ENCODE measurements at places on chromosomes 7 and 10.

GRCh38 chr7:73606801-73607691 is 17.3 kb downstream of the MLXIPL start:
- DNase-seq, result peak; percentile 13

DNA sequence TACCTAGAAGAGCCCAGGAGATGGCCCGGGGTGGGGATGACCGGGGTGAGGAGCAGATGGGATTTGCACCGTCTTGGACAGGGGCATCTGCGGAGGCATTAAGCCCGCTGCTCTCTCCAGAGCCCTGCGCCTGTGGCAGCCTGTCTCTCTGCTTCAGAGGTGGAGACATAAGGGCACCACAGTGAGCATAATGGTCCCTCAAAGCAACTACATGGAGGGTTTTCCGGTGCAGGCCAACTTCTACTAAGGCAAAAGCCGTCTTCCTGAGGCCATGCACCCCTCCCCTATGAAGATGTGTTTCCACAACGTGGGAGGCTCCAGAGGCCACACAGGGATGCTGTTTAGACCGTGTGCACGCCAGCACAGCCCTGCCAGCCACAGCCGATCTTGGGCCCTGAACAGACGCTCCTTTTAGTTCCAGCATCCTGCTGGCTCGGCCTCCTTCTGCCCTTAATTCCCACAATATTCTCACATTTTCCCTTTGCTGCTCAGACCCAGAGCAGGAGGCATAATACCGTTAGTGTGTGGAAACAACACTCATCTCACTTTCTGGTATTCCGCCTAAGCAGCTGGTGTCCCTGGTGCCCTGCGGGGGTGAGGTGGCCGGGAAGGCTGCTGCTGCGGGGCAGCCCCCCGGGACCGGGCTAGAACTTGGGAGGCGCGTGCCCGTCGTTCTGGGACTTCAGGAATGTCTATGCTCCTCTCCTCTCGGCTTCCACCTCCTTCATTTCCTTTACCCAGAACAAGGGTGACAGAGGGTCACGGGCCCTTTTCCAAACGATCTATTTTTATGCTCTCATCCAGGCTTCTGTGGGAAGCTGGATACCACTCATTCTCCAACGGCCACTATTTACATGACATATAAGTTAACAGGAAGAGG is 266.9 kb downstream of the TNS3 start:
- DNase-seq, result no peak

DNA sequence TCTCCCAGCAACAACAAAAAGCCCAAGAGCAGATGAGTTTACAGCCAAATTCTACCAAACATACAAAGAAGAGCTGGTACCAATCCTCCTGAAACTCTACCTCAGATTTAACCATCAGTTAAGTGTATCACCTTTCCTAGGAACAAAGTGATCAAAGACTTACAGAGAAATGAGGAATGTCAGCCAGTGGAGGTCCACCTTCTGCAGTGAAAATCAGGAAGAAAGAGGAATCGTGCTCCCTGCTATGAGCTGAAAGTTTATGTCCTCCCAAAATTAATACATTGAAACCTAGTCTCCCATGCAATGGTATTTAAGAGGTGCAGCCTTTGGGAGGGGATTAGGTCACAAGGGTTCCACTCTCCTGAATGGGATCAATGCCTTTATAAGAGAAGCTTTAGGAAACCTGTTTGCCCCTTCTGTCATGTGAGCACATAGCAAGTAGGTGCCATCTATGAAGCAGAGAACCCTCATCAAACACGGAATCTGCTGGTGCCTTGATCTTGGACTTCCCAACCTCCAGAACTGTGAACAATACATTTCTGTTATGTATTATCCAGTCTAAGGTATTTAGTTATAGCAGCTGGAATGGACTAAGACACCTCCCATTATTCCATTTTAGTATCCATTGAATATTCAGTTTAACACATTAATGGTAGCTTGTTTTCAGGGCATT is 139.0 kb upstream of the FZD8 start:
- DNase-seq, result no peak

DNA sequence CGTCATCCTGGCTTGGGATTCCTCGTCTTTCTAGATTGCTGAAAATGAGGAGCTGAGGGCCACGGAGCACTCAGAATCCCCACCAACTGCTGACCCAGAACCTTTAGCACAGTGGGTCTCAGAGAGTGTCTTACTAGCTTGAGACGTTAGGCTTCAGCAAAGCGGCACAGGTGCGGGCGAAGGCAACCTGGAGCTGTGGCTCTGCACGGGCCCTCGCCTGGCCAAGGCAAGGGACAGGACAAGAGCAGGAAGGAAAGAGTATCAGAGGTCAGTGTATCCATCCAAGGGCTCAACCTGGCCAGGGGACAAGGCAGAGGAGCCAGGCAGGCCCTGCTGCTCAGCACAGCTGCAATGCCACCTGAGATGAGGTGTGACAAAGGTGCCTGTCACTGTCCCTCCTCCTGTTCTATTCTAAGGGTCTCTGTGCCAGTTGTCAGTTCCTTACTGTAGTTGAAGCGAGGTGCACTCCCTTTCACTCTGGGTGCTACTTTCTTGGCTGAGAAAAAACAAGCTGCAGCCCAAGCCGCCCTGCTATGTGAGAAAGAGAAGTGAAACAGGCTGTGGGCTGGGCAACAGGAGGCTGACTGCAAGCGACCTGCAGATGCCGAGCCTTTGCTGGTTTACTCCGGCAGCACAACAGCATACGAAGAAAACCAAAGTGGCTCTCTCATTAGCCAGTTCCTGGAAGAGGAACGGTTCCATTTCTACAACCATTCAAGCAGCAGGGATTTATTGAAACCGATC is 33.3 kb upstream of the KDM7A start:
- DNase-seq, result no peak

DNA sequence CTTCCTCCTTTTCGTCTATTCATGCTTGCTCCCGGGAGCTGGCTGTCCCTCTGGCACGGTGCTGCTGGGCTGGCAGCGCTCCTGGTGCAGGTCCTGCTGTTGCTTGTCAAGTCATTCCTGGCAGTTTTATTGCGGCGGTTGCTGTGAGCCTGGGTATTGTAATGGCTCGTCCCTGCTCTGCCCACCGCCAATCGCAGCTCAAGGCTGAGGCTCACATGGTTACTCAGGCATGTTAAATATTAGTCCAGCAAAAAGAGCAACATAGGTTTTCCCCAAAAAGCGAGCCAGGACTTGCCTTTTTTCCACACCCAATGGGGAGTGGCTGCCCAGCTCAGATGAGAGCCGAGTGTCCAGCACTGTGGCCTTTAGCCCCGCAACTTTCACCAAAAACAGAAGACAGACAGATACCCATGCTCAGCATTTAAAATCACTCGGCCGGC is 492.9 kb upstream of the FOXK1 start:
- DNase-seq, result no peak

Data from AML-193 (cell line).